Substantia nigra (tissue), 51 donors: ENCODE measurements at places on chromosomes 11 and 22.

GRCh38 chr22:29330753-29331152 lies 15.3 kb upstream of the RASL10A start:
- no peak for DNase-seq

DNA sequence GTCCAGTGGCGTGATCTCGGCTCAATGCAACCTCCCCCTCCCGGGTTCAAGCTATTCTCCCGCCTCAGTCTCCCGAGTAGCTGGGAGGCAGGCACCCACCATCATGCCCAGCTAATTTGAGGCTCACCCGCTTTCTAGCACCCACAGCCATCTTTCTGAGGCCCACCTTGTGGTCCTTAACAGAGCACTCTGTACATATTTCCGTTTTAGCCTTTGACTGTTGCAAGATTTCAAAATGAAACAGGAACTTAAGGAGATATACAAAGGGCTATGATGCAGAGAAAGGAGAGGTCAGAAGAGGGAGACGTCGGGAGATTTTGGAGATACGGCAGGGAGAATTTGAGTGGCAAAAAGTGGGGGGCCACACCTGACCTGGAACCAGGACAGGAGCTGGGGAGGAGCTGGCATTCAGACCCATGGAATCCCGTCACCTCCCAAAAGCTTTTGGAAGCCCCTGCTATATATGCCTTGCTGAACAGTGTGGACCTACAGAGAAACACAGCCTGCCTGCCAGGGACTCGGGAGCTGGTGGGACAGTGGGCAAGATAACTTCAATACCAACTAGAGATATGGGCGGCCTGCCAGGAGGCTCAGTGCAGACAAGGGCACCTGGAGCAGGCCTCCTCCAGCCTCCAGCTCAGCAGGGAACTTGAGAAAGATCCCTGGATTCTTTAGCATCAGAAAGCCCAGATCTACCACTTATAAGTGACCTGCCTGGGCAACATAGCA lies 8.0 kb upstream of the CLCF1 start:
- peak; percentile 38 for DNase-seq

- DNase-seq = no peak
These were observed 510.6 kb upstream of the RAG2 start for GRCh38 chr11:37108436-37109285.

DNA sequence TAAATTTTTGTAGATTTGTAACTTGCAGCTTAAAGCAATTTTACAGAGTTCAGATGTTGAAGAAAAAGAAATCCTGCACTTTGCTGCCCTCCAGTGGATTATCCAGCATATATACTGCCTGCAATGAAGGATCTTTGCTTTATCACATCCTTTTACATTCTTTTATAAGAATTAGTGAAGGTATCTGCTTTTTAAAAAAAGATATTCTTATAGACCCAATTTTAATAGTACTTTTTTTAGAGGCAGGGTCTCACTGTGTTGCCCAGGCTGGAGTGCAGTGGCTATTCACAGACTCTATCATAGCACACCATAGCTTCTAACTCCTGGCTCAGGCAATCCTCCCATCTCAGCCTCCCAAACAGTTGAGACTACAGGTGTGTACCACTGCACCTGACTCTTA lies 60.7 kb downstream of the TTC17 start:
- DNase-seq = no peak

- no peak for DNase-seq
These were observed 11.2 kb downstream of the UBASH3B start for GRCh38 chr11:122666743-122667142.

DNA sequence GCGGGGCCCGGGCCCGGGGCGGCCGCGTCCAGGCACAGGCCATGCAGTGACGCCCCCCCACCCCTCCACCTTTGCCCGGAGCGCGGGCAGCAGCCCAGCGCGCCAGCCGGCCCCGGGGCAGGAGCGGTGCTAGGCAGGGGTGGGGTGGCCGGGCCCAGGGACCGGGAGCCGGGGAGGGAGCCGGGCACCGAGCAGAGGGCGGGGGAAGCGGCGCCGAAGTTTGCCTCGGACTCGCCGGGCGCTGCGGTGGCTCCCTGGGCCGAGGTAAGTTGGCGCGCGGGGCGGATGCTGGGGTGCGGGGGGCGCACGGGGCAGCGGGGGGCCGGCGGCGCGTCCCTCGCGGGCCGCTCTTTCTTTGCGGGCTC lies 332 bp downstream of the TEAD1 start:
- DNase-seq = no peak
